ENCODE measurements at places on chromosomes 2 and 18.

DNA sequence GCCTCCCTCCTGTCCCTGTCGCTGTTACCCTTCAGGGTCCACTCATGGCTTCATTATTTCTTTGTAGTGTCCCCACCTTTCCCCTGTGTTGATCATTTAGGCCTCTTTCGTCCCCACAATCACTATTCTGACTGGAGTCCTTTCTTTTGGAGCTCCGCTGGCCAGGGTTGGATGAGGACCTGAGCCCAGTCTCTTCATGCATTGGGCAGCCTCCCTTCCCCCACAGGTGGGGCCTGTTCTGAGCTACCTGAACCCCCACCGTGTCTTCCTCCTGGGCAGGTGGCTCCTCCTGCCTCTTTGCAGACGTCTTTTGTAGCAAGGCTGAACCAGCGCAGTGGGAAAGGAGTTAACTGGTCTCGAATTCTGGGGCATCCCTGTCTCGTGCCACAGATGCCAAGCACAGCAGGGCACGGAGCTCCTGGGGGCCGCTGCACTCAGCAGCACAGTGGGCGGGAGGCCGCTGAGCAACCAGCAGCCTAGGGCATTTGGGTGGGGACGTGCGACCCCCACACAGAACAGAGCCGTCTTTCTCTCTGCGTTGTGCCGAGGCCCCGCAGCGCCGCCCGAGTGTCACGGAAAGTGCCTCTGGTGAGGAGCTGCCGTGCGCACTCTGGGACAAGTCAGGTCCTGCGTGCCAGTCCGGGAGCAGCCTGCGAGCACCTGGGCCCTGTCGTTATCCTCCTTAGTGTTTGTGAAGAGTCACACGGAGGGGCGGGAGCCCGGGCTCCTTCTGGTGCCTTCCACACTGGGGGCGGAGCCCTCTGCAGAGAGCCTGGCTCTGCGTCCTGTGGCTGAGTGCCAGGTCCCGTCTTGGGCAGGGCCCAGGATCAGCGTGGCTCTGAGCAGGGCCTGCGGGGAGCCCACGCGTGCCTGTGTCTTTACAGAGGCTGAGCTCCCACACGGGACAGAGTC, 130.1 kb downstream of the NFATC1 start:
- no peak for DNase-seq

DNA sequence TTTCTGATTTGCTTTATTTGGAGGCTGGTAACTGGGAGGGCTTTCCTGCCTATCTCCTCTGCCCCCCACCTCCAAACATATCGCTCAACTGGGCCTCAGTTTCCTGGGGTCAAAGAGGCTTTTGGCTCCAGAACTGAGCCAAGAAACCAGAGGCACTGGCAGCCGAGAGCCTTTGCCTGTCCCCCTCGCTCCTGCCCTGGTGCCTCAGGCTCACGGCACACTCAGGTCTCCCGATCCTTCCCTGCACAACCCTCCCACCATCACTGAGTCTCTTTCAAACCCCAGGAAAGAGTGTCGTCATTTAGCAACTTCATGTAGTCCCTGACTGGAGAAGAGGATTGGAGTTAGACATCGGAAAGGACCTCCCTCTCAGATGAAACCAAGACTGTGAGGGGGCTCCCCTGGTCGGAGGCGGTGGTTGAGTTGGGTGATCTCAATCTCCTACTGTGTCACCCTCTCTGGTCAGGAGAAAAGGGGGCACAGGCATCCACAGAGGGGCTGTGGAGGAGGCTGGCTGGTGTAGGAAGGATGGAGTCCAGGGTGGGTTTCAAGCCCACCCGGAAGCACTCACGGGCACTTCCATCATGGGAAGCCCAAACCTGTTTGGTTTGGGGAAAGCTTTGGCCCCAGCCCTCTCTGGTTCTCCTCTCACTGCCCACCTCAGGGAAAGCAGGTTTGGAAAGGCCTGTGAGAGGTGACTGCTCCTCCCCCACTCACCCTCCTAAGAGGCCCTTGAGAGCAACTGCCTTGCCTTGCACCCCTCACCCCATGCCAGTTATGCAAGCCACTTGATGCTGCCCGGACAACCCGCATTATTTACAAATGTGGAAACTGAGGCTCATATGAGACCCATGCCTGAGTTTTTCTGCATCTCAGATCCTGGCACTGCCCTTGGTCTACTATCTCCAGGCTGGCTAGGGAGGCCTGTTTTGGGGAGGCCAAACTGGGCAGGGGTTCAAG, 62.3 kb downstream of the TNS1 start:
- DNase-seq, result no peak

DNA sequence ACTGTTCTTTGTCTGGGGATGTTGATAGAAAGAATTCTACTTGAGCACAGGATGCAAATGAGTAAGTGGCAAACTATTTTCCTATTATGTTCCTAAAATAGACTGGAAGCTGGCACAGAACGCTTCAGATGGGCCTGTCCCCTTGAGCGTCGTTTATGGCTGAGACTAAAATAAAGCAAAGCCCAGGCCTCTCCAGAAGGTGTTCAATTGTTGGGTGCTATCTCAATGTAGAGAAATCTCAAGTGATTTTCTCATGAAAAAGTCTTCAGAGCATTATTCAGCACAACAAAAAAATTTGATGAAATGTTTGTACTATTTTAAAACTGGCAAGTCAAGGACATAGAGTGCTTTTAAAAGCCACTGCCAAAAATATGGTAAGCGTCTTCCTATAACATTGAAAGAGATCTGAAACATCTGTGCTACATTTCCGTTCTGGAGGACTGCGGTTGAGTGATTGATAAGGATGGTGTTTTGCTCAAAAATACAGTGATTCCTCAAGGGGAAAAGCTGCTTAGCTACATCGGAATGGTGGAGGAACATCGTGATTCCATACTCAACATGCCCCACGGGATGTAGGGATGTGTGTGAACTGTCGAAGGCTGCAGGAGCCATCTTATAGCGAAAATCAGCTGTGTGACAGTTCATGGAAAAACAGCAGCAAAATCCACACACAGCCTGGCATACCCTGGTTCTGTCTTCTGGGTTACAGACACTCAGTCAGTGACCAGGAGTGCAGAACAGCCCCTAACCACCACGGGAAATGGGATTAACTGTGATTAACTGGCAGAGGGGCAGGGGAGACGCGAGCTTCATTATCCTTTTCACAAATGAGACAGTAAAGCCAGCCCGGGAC, 10.4 kb upstream of the LRRFIP1 start:
- DNase-seq, result no peak

DNA sequence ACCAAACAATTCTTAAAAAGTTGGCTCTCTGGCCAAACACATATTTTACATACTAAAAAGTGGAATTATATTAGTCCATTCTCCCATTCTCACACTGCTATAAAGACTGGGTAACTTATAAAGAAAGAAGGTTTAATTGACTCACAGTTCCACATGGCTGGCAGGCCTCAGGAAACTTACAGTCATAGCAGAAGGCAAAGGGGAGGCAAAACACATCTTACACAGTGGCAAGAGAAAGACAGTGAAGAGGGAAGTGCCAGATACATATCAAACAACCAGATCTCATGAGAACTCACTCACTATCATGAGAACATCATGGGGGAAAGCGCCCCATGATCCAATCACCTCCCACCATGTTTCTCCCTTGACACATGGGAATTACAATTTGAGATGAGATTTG, 42.6 kb downstream of the EDAR start:
- DNase-seq, result no peak
